ENCODE measurements at places on chromosomes 5 and 9.

DNA sequence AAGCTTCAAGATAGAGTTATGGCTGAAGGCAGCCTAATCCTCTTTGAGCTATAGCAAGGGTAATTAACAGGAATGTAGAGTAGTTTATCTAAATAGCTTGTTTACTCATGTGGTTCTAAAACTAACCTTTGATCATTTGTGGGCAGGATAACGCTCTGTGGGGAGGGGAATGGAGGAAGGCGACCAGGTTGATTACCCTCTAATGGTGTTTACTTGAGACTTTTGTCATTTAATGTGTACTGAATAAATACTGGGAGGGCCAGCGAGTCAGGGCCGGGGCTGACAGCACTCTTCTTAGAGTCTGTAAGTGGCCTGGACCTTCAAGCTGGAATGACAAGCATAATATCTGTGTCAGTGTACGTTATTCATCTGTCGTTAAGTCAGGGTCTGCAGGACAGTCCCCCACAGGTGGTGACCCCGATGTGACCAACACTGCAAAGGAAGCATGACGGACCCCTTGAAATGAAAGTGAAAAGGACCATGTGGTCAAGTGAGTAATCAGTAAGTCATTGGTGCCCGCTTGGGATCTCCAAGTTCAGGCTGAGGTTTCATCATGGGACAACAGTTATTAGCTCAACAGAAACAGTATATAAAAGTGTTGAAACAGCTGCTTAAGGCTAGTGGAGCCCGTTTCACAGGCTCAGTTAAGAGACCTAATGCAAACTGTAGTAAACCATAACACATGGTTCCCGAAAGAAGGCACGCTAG, 162.6 kb downstream of the CPLANE1 start:
- no peak for DNase-seq

DNA sequence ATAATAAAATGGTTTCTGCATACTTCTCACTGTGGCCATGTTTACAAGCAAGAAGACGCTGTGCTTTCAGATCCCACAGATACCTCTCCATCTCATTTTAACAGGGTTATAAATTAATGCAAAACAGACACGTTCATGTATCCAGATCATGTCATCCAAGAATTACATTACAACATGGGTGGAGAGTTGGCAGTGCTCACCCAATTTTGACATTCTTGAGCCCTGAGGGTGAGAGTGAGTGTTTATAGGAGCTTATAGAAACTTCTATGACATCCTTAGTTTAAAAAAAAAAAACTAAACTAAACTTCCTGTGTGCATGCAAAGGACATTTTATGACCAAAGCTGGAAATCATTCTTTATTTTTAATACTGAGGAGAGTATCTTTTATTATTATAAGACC, 9.1 kb downstream of the PRKACG start:
- DNase-seq = no peak

GRCh38 chr9:93137362-93137761, 3.3 kb upstream of the NINJ1 start:
- DNase-seq = no peak

DNA sequence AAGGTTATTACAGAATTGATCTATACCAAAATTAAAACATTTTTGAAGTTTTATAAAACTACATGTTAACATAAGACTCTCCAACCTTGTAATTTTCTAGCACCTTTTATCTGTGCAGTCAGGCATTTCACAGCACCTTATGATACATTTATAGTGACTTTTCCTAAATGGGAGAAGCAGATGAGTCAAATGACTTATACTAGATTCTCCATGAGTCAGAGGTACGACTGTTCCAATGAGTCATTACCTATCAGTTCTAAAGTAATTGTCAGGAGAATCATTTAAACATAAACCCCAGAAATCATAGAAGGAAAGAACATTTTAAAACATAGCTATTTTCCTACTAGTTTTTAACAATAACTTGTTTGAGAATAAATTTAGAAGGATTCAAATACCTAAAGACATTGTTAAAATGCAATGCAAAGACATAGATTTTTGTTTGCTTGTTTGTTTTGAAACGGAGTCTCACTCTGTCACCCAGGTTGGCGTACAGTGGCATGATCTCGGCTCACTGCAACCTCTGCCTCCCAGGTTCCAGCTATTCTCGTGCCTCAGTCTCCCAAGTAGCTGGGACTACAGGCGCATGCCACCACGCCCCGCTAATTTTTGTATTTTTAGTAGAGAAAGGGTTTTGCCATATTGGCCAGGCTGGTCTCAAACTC, 34.7 kb upstream of the DMXL1 start:
- no peak for DNase-seq

- no peak for DNase-seq
Measured at GRCh38 chr9:9557804-9558334, 1054.9 kb downstream of the PTPRD start.

- DNase-seq = no peak
Measured at GRCh38 chr9:124078641-124079040, 67.1 kb downstream of the LHX2 start.

DNA sequence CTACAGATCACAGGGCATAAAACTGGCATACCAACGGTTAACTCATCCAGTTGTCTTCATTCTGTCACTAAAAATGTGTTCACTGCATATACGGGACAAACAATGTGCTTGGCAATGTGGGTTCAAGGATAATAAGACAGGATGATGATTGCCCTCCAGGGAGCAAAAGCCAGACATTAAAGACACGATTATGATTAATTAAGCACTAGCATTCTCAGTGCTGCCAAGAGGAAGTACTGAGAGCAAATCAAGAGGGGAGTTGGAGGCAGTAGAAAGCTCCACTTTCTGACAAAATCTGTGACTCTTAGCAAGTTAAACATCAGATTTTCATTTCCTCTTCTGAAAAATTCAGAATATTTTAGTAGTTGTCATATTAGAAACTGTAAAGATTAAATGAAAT, 9.0 kb upstream of the IFNA8 start:
- DNase-seq = no peak

GRCh38 chr5:89954916-89955315, 454.6 kb downstream of the CETN3 start:
- DNase-seq = no peak

DNA sequence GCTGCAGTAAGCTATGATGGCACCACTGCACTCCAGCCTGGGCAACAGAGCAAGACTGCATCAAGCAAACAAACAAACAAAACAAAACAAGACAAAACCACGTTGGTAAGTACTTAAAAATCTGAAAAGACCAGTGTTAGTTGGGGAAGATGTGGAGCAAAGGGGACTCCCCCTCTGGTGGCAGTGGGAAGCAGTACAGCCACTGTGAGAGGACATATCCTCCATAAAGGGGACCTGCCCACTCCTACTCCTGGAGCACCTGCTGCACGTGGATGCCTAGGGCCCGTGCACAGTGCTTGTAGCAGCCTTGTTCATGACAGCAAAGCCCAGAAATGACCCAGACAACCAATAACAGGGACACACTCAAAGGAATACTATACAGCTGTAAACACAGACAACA, 17.0 kb upstream of the IPPK start:
- DNase-seq = no peak

DNA sequence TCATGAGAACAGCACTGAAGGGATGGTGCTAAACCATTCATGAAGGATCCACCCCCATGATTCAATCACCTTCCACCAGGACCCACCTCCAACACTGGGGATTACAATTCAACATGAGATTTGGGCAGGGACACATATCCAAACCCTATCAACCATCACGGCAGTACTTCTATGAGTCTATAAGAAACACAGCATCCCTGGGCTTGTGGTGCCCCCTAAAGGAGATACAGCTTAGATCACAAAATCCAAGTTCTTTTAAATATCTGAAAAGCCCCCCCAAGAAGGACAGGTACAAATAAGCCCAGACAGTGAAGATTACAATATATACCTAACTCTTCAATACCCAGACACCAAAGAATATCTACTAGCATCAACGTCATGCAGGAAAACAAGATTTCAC, 233.7 kb upstream of the ADRA1B start:
- DNase-seq = no peak

- no peak for DNase-seq
Measured at GRCh38 chr9:121634329-121635261, 16.8 kb upstream of the DAB2IP start.

DNA sequence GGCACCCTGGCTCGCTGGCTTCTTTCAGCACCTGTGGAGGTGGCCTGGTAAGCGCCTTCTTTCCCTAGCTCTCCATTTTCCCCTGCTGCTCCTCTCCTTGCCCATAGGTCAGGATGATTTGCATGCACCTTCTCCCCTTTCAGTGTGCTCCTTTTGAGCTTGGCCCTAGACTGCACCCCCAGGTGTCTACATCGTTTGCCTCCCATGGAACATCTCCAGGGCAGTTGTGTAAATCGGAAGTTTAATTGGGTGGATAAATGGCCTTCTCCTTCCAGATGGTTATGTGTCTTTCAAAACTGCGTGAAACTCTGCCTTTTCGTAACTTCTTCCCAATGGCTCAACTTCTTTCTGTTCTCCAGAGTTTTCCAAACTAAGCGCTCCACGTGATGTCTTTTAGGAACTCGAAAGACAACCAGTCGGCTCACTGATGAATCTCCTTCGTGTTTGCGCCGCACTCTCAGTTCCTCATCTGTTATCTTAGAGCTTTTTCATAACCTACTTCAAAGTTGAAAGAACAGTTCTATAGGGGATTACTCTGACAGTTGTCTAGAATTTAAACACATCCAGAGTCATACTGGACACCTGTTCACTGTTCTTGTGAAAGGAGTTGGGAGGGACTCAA, 1.7 kb downstream of the ADAMTS19 start:
- DNase-seq = no peak

DNA sequence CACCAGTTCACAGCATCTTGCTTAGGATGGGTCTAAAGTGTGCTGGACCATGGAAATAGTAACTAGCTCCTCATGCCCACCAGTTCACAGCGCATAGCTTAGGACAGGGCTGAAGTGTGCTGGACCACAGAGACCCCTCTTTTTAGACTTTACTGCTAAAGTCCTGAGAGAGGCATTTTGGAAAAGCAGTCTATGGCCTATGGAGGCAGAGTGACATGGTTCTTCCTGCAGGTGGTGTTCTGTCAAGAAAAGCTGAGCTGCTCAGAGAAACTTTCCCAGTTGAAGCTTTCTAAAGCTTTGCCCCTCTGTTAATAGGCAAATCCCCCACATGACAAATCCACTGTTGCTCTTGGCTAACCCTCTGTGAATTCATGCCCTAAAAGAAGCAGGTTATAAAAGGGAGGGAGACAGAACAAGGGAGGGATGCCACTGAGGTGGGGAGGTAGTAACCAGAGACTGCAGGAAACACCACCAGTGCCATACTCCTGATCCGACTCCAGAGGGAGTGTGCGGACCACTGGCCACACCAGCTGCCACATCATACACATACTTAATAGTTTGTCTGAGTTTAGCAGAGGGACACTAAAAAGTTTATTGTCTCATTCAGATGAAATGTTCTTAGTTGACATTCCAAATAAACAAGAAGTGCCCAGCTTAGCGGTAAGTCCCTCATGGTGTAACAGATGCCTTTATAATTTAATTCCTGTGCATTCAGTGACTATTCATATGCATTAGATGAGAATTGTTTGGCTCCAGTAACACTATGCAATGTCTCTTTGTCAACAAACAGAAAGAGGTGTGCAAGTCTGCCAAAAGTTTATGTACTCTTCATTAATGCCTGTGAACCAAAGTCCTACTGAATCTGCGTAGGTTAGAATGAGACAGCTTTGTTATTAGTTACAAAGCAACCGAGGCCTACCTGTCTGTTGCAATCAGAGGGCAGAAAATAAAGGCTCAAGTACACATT, 236.2 kb upstream of the NFIL3 start:
- DNase-seq = no peak

- no peak for DNase-seq
Measured at GRCh38 chr5:83494666-83495065, 23.1 kb downstream of the VCAN start.

DNA sequence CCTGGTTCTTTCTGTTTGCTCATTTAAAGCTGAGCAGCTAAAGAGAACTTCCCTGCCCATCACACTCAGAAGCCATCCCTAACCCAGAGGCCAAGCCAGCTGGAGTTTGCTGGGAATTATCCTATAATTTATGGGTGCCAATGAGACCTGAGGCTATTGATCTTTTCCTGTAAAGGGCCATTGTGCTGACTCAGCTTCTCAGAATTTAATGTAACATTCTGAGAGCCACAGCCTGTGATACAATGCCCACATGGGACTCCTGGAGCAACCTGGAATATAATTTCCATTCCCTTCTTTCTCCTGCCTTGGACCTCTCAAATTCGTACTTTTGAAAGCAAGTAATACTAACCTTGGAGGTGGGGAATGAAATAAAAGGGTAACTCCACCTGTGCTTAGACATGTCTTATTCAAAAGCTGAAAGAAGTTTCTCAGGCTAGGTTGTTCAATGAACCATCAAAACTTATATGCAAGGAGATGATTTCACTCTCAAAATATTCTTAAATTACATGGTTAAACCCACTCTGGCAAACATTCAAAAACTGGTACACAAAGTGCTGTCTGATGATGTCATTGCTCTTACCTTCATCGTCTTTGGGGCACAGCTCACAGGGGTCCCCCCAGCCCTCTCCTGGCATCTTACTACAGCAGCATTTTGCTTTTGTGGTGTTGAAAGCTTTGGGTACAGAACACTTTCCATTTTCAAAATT, 206.7 kb downstream of the SLC12A2 start:
- DNase-seq = no peak

- DNase-seq = no peak
Measured at GRCh38 chr5:137831526-137831925, 36.1 kb upstream of the MYOT start.

GRCh38 chr5:44506561-44506960, 117.3 kb upstream of the FGF10 start:
- no peak for DNase-seq

- DNase-seq = no peak
Measured at GRCh38 chr5:111225926-111226325, 1.7 kb downstream of the CAMK4 start.

DNA sequence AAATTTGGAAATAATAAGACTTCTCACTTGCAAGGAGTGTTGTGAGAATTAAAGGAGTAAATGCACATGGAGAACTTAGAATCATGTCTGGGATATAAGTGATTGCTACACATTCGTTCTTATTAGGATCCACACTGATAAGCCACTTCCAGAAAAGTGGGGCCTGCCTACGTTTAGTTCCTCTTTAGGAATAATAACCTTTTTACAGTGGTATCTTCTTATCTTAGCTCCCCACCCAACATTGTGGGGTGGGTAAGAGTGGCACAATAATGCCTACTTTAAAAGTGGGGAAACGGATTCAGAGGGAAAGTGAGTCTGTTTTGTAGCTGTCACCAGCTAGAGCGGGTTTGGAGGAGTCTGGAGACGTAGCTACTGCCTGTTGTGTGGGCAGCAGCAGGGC, 16.0 kb downstream of the DOCK2 start:
- no peak for DNase-seq

DNA sequence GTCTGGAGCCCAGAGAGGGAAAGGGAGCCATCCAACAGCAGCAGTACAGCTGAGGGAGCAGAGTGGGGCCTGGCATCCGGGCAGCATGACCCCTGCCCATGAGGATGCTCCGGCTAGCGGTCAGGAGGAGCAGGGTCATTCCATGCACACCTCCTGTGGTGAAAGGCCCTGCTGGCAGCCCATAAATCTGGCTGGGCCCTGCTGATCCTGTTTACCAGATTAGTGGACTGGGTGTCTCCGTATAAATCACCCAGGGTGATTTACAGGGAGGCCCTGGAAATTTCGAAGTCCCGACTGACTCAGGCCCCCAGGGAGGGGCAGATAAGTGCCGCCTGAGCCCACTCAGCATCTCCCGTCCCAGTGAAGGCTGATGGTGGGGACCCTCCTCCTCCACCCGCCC, 117.6 kb upstream of the HAND1 start:
- DNase-seq = no peak

Data from esophagus squamous epithelium (tissue), 5 donors.